SK-N-MC (cell line): ENCODE measurements at places on chromosomes 5 and 9.

GRCh38 chr5:98066910-98067309, 706.6 kb upstream of the RGMB start:
- no peak for DNase-seq

- no peak for DNase-seq
These were observed 73.7 kb downstream of the MAP1B start for GRCh38 chr5:72180925-72181324.

GRCh38 chr5:157486861-157487260, 26.8 kb downstream of the NIPAL4 start:
- no peak for DNase-seq

DNA sequence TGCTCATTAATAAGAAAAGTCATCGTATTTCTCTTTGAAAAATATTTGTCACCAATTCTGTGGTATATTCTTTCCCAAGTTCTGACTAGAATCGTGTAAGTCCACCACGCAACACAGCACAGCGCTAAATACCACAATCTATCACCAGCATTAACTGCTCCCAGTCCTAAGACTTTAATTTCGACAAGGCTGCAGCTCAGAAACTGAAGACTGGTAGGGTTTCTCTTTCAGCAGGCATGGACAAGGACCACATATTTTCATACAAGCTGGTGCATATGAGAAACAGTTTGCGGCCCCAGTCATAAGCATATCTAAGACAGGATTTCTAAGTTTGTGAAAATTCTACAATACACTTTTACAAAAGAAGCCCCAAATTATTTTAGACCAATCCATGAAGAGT, 24.1 kb downstream of the BNC2 start:
- DNase-seq = no peak

DNA sequence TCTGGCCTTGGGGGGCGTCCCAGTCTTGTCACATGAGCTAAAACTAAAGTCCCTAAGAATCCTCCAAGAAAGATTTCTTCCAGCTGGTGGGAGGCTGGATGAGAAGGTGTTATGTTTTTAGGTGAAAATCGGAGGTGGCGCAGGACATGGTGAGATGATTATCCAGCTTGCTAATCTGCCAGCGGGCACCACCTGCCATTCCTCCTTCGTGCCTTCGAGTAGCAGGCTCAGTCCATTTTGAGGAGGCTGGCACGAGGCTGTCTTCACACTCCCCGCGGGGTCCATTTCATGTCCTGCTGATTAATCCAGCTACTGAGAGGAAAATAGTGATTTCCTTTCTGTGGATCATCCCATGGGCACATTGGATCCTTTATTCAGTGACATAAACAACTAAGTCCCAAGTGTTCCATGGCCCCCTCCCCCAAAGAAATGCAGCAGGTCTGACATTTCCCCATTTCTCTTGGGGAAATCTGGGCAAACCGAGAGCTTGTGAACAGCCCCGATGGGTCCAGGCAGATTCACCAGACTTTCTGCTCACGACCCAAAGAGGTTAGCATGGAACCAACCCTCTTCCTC, 38.2 kb upstream of the EXOC3 start:
- DNase-seq = no peak

DNA sequence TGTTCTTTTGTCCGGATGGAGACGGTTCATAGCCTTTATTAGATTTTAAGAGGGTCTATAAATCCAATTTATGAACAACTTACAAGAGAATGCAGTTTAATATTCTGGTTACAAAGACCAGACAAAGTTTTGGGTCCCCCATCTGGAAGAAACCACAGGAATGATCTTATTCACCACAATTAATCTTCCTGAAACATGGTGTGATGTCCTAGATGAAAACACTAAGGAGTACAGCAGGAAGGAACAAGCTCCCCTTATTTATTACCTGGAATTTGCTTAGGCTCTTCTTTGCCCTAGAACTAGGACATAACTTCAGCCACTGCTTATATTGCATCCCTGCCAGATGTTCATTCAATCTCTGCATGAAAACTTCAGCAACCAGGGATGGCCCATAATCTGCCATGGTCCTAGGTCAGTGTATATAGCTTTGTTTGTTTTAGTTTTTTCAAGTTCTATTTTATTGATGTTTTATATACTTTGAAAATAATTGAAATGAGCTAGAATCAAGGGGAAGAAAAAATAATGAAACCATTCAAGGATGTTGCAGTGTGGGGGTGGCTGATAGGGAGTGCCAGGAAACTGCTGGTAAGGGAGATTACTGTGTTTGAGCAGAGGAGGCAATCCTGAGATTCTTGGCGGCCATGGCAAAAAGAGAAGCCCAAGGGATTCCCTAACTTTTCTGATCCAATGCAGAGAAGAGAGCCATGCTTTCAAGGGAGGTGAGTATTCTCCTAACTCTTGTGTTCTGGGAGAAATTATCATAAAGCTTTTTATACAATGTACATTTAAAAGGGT, 16.8 kb downstream of the TXNDC8 start:
- DNase-seq = no peak

- no peak for DNase-seq
These were observed 176.0 kb downstream of the ZNF608 start for GRCh38 chr5:124570285-124571035.

GRCh38 chr9:136720251-136720897, 8.0 kb downstream of the DIPK1B start:
- no peak for DNase-seq

- DNase-seq = no peak
These were observed 187.1 kb downstream of the KDM4C start for GRCh38 chr9:6944896-6945295.

DNA sequence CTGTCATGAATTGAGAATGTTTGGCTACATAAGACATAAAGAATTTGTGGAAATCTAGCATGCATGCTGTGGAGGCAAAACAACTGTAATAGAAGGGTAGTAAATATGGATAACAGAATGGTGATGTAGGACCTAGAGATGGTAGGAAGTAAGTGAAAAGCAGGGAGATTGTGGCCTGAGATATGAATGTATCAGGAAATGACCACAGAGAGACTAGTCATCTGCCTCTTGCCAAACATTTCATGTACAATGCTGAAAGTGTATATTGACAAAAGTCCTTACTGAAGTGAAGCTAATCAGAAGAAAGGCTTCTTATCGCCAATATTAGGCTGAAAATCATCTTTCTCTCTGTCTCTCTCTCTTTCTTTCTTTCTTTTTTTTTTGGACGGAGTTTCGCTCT, 873.1 kb upstream of the CTNND2 start:
- DNase-seq = no peak

- DNase-seq = no peak
These were observed 96.1 kb upstream of the CDKN2B start for GRCh38 chr9:22105005-22105722.

DNA sequence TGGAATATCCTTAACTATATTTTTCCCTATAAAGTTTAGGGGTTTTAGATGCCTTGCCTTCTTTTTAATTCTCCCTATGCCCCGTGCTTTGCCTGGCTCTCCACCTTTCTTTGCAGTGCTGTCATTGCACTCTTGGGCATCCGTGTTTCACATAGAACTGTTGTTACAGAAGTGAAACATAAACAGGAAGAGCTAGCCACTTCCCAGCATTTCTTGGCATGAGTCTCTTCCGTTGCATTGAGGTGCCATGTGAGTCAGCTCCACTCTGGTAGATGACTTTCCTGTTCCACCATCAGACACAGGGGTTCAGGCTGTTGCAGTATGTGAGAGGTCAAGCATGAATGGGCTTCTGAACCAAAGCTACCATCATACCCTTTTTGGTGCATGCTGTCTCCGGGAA, 73.4 kb downstream of the ANGPTL2 start:
- DNase-seq = no peak

- no peak for DNase-seq
These were observed 684 bp downstream of the DNAJA1 start for GRCh38 chr9:33025572-33026342.

- no peak for DNase-seq
These were observed 152.8 kb upstream of the TAS2R1 start for GRCh38 chr5:9782826-9783560.

GRCh38 chr5:127916885-127917573, 166.5 kb upstream of the SLC12A2 start:
- DNase-seq = no peak

DNA sequence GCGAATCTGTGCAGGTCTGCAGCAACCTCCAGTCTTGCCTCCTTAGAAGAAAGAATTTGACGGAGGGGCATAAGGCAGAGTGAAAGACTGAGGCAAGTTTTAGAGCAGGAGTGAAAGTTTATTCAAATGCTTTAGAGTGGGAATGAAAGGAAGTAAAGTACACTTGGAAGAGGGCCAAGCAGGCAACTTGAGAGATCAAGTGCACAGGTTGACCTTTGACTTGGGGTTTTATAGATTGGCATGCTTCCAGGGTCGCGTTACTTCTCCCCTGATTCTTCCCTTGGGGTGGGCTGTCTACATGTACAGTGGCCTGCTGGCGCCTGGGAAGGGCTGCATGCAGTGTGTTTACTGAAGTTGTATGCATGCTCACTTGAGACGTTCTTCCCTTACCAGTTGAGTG, 127.2 kb upstream of the FER start:
- DNase-seq = no peak
